ENCODE measurements at places on chromosomes 11 and 22.

DNA sequence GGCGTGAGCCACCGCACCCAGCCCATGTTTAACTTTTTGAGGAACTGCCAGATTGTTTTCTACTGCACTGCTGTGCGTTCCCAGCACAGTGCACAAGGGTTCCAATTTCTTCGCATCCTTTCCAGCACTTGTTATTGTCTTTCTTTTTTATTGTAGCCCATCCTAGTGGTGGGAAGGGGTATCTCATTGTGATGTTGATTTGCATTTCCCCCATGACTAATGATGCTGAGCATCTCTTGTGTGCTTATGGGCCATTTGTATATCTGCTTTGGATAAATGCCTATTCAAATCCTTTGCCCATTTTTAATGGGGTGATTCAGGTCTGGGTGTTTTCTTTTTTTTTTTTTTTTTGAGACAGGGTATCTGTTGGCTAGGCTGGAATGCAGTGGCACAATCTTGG, 36.6 kb upstream of the SYT7 start:
- no peak for DNase-seq

DNA sequence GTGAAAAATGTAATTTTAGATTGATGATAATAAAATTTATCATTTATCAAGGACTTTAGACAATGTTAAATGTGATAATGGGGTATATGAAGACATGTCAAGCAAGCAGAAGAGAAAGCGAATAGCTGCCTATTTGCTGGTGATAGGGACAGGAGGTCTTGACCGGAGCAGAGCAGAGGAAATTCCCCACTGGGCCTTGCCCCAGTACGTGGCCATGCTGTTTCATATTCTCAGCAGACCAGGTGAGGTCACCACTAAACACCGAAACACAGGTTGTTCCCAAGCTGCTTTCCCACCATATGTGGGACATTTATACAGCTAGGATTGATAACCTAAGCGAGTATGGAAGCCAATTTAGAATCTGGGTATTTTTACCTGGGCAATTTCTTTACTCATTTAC, 1629.6 kb downstream of the FAM181B start:
- no peak for DNase-seq

DNA sequence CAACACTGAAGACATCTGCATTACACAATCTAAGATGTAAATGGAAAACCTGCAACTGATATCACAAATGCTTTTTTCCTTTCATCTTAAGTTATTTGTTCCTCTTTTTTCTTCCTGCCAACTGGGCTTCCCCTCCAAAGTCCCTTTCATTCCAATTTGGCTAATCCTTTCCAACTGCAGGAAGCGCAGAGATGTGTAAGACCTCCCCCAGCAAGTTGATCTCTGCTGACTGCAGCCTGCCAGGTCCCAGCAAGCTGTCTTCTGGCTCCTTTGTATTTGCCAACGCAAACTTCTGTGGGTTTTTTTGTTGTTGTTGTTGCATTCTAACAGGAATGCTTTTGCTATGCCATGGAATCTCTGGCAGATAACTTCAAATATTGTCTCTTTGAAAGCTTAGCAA, 38.5 kb upstream of the LRRC4C start:
- no peak for DNase-seq

GRCh38 chr11:95764267-95764898, 25.2 kb downstream of the FAM76B start:
- no peak for DNase-seq

GRCh38 chr11:34926831-34927132, 10.4 kb downstream of the PDHX start:
- DNase-seq = no peak

DNA sequence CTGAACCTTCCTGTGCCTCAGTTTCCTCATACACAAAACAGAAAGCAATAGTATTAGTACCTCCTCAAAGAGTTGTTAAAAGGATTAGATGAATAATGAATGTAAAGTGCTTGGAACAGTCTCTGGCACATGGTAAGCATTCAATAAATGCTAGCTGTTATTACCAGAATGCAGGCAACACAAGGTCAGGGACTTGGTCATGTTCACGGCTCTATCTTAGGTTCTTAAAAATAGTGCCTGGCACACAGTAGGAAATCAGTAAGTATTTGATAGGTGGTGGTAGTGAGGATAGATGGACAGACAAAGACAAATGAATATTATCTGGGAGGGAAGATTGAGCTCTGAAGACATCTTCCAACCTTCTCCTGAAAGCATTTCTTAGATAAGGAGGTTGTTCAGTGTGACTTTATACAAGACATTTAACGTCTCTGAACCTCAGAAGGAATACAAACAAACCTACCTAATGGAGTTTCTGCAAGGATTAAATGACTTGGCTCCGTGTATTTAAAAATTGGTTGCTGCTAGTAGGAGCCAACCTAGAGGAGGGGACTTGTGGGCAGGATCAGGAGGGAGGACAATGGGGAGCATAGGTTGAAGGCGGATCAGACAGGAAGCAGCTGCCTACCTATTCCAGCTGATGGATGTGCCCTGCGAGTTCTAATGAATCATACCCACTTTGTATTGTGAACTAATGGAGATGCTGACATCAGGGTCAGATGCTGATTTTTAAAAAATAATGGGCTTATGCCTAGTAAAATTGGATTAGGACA, 94.1 kb downstream of the DBX1 start:
- DNase-seq = no peak

GRCh38 chr22:29251981-29252911, 15.5 kb downstream of the RHBDD3 start:
- no peak for DNase-seq

DNA sequence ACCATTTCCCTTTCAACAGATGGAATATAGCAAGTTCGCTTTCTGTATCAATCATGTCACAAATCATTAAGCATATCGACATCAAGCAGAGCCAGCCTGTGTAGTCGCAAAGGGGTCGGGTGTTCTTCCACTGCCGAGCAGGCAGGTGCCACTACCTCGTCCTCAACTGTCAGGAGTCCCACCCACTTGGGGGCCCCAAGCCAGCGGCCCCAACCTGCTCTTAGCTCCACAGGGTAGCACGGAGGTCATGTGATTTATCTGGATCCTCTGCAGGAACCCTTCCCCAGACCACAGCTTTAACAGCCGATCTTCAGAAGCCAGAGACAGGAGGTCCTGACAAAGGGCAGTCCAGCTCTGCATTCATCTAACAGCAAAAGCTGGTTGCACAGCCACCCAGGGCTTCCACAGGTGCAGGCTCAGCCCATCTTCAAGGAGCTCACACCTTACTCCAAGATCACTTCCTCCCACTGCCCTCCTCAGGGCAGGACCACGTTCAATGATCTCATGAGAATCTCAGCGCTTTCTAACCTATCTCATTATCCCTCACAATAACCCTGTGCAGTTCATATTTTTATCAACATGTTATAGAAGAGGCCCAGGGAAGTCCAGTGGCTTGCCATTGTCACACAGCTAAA, 110.2 kb downstream of the TRIM29 start:
- DNase-seq = no peak

GRCh38 chr11:64865286-64866172, 12.9 kb downstream of the EHD1 start:
- no peak for DNase-seq

DNA sequence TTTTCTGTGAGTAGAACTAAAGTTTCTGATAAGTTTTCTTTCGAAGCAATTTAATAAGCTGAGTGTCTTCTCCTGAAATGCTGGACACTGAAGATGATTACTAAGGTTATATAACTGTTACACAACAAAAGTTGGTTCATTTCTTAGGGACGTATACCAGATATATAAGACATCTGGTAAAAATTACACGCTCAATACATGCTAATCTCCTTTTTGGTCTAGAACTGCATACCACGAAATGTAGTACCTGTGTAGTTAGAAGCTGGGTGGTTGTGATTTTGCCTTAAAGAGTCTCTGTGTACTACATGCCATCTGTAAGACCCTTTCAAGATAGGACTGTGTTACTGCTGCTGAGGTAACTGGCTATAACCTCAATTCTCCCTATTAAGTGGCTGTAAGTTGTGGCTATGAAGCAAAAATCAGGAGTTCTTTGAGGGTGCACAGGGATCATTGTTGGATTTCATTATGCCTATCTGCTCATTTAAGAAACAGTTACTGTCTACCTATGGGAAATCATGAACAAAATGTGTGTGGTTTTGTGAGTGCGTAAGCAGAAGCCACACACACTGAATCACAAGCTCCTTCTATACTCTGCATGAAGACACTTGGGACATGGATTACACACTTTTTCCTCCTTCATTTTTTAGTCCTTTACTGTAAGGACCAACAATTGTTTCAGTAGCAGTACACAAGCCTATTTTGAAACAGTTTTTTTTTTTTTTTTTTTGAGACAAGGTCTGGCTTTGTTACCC, 195.9 kb downstream of the SWAP70 start:
- no peak for DNase-seq

GRCh38 chr11:55501014-55501413, 53.3 kb upstream of the OR4C15 start:
- no peak for DNase-seq

DNA sequence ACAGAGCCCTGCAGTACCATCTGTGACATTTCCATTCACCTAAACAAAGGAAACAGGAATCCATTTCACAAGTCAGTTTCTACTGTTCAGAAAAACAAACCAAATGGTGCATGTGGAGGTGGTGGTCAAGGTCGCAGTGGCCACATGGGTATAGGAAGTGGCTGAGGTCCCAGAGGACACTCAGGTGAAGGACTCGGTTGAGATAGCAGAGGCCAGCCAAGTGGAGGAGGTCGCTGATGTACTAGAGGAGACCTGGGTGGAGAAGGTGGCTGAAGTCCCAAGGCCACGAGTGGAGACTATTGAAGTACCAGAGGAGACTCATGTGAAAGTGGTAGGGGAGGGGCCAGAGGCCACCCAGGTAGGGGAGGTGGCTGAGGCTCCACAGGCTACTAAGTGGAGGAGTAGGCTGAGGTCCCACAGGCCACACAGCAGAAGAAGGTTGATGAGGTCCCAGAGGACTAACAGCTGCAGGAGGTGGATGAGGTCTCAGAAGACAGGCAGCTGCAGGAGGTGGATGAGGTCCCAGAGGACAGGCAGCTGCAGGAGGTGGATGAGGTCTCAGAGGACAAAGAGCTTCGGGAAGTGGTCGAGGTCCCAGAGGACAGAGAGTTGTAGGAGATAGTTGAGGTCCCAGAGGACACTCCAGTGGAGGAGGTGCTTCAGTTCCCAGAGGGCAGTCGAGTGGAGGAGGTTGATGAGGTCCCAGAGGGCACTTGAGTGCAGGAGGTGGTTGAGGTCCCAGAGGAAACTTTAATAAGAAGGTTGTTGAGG, 40.2 kb downstream of the ZNF195 start:
- DNase-seq = no peak
